HuH-7.5 (cell line): ENCODE measurements at places on chromosomes 2 and 18.

GRCh38 chr2:68423966-68424650, 43.0 kb downstream of the FBXO48 start:
- no peak for DNase-seq

- DNase-seq: no peak
Measured at GRCh38 chr2:190417045-190417842, 9.1 kb downstream of the MFSD6 start.

- no peak for DNase-seq
Measured at GRCh38 chr2:225637259-225637658, 237.7 kb downstream of the NYAP2 start.

- no peak for DNase-seq
Measured at GRCh38 chr2:69817729-69818501, 11.5 kb upstream of the GMCL1 start.

GRCh38 chr18:12394428-12394827, 13.3 kb upstream of the PRELID3A start:
- no peak for DNase-seq

GRCh38 chr18:54119524-54120019, 104.9 kb downstream of the MBD2 start:
- peak; percentile 6 for DNase-seq

DNA sequence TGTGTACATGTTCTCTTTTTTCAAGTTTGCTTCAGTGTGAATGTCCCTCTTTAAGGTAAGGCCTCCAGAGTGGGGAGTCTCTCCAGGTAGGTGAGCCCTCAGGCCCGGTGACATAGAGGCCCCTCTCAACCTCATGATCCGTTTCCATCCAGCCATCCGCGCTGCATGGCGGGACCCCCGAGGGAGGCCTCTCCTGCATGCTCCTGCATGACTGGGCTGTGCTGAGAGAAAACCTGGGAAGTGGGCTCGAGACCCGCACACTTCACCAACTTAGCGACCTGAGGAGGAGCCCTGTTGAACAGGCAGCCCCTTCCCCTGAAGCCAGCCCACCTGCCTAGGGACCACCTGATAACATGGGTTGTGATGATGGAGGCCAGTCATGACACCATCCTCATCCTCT, 131.3 kb upstream of the EPAS1 start:
- no peak for DNase-seq

GRCh38 chr2:38266382-38267061, 110.6 kb downstream of the ATL2 start:
- no peak for DNase-seq

DNA sequence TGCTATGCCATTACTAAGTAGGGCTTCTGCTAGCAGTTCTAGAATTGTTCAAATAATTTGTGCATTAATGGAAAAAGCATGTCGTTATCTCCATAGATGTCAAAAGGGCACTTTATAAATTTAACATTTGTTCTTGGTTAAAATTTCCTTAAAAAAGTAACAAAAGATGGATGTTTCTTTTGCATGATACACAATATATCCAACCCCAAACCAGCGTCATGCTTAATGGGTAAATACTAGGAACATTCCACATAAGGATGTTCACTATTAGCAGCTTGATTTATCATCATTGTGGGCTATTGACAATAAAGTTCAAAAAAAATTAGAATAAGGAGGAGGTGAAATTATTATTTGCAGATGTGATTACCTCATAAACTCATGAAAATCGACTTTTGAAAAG, 79.7 kb downstream of the GREB1L start:
- DNase-seq: no peak

DNA sequence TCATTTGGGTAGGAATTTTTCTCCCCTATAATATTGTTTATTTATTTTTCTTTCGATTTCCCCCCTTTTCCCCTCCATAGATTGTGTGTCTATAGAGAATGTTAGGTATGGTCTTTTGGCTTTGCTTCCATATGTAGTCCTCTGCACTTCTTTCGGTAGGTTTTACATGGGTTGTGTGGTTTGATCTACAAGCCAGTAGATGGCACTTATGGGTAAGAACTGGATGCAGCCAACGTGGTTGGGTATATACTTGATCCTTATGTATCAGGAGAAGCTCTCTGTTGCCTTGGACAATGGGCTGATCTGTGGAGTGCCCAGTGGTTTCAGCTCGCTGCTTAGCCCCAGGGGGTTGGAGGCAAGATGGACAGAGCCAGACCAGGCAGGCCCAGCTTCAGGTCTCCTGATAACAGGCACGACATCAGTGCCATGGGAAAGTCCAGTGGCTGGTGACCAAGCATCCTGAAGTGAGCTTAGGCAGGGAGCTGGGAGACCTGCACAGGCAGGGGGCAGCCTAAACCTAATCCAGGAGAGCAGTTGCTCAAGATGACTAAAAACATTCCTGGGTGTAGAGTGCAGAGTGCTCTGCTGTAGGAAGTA, 488.3 kb downstream of the CCDC85A start:
- DNase-seq: no peak

GRCh38 chr18:9760641-9761040, 52.5 kb downstream of the RAB31 start:
- DNase-seq: no peak
